ENCODE measurements at places on chromosomes 2 and 18. TPM values are rescaled to one million over a fixed set of nuclear protein-coding genes. Genes with fewer than 3 reads are reported as not detected.

GPAT2 gene
- 5.3 TPM for total RNA-seq

CXCR1 gene
- total RNA-seq: 0.44 TPM

SCYGR5 gene
- total RNA-seq: not detected

SMCHD1 gene
- 26.6 TPM for total RNA-seq

RGPD4 gene
- not detected for total RNA-seq

KIAA2012 gene
- not detected for total RNA-seq

CHCHD5 gene
- 19.2 TPM for total RNA-seq

CFAP65 gene
- total RNA-seq: not detected

OSGEPL1 gene
- 9.8 TPM for total RNA-seq

CABLES1 gene
- total RNA-seq: 2.7 TPM

MSTN gene
- not detected for total RNA-seq

SH3RF3 gene
- 7.9 TPM for total RNA-seq

SLC4A5 gene
- 2.3 TPM for total RNA-seq

CDK15 gene
- total RNA-seq: 0.16 TPM

ARHGAP28 gene
- 1.5 TPM for total RNA-seq

CFAP210 gene
- not detected for total RNA-seq

CHPF gene
- total RNA-seq: 104 TPM

CCDC150 gene
- 0.66 TPM for total RNA-seq

EML6 gene
- total RNA-seq: 0.77 TPM

C1QL2 gene
- total RNA-seq: not detected

VWC2L gene
- total RNA-seq: not detected

GALR1 gene
- total RNA-seq: 0.05 TPM

NCKAP5 gene
- 6.0 TPM for total RNA-seq

SNTG2 gene
- total RNA-seq: 0.47 TPM

UGT1A8 gene
- not detected for total RNA-seq

KDSR gene
- 31.3 TPM for total RNA-seq

ANKAR gene
- 9.9 TPM for total RNA-seq

ITGB6 gene
- total RNA-seq: 0.99 TPM

MAPRE2 gene
- total RNA-seq: 120 TPM

ANKRD29 gene
- 9.2 TPM for total RNA-seq

STARD6 gene
- not detected for total RNA-seq

MOGAT1 gene
- 0.44 TPM for total RNA-seq

C2orf80 gene
- not detected for total RNA-seq

ABCB11 gene
- total RNA-seq: 0.05 TPM

RUFY4 gene
- not detected for total RNA-seq

TNFRSF11A gene
- total RNA-seq: 1.6 TPM

SLC16A14 gene
- 3.4 TPM for total RNA-seq

MAB21L4 gene
- not detected for total RNA-seq

BOLL gene
- not detected for total RNA-seq

SNED1 gene
- total RNA-seq: 6.1 TPM

HOXD3 gene
- not detected for total RNA-seq

TMEM37 gene
- 2.4 TPM for total RNA-seq

ERMN gene
- not detected for total RNA-seq

DHRS9 gene
- 7.3 TPM for total RNA-seq

CDKL4 gene
- total RNA-seq: 0.66 TPM

UXS1 gene
- total RNA-seq: 26.7 TPM

MAP3K19 gene
- total RNA-seq: not detected

RGPD3 gene
- not detected for total RNA-seq

TNS1 gene
- 828 TPM for total RNA-seq

FHOD3 gene
- total RNA-seq: 346 TPM

SETBP1 gene
- 10.3 TPM for total RNA-seq

PAPOLG gene
- total RNA-seq: 6.9 TPM

SP140 gene
- 1.3 TPM for total RNA-seq

FLACC1 gene
- 11.8 TPM for total RNA-seq

TMEM163 gene
- total RNA-seq: 0.22 TPM

BUB1 gene
- 0.66 TPM for total RNA-seq

LONRF2 gene
- 19.0 TPM for total RNA-seq

PRSS56 gene
- total RNA-seq: not detected

INHA gene
- total RNA-seq: 2.4 TPM

All from left ventricle myocardium inferior (tissue), 1 donor.